Right renal cortex interstitium (tissue), 3 donors: ENCODE measurements at places on chromosomes 2 and 18.

DNA sequence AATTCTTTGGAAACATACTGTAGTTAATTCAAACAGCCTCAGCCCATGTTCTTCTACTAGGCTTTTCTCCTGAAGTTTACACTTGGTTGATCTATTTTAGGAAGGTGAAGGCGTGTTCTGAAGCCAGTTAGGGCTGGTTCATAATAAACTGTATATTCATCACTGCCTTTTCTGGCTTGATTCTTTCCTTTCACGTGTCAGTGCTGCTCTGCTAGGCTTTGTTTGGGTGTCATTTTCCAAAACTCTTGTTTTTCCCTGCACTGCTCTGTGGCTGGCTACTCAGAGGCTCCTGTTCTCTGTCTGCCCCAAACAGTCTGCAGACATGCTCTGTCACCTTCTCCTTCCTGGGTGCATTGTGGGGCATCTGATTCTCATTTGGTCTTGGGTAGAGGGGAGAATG lies 136.1 kb downstream of the PARD3B start:
- DNase-seq = no peak

GRCh38 chr2:5791371-5791770 lies 99.2 kb downstream of the SOX11 start:
- no peak for DNase-seq

DNA sequence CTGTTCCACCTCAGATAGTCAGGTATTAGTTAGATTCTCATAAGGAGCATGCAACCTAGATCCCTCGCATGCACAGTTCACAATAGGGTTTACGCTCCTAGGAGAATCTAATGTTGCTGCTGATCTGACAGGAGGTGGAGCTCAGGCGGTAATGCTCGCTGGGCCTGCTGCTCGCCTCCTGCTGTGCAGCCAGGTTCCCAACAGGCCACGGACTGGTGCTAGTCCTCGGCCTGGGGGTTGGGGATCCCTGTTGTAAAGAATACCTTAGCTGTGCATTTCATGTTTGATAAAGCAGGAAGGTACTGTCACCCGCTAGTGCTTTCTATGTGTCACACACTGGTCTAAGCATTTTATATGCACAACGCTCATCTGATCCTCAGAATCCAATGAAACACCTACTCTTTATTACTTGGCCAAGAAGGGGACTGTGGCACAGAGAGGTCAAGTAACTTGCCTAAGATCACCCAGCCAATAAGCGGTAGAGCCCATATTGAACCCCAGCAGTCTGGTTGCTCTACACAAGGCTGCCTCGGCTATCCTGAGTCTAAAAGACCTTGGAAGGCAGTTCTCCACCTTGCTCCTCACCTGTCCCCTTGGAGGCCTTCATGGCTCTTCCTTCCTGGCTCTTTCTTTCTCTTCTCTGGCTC lies 35.8 kb downstream of the SLC4A3 start:
- DNase-seq = no peak

DNA sequence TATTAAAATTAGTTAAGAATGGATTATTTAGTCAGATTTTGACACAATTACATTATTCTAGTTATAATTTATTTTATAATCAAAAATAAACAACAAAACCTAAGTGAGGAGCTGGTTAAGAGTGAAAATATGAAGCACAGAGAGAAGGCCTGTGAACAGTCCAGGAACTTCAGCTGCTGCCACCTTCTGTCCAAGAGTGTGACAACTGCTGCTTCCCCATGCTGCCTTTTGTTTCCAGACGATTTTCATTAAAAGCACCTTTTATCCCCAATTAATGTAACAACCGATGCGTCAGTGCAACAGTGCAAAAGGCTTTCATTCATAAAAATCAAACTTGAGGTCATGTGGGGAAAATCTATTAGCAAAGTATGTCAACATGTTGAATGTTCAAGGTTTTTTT lies 363.6 kb downstream of the CTNNA2 start:
- no peak for DNase-seq

DNA sequence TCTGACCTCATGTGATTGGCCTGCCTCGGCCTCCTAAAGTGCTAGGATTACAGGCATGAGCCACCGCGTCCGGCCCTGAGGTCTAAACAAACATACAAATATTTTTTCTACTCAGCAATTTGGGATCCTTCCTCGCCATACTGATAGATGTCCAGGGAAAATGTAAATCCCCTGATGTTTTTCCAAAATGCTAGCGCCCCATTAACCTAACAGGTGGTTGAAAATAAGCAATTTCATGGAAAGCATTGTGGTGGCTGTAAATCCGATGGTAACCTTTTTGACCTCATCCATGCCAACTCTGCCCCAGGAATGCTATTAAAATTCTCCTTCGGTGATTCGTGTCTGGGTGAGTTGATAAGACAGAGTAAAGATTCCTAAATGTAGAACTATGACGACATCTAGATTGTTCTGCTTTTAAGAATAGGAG lies 19.3 kb downstream of the GEMIN6 start:
- DNase-seq = no peak
